ENCODE measurements at places on chromosomes 5 and 9. TPM values are rescaled to one million over a fixed set of nuclear protein-coding genes. Genes with fewer than 3 reads are reported as not detected.
A peak's percentile ranks its signal among the peaks of the same experiment; 100 is the strongest.

DNA sequence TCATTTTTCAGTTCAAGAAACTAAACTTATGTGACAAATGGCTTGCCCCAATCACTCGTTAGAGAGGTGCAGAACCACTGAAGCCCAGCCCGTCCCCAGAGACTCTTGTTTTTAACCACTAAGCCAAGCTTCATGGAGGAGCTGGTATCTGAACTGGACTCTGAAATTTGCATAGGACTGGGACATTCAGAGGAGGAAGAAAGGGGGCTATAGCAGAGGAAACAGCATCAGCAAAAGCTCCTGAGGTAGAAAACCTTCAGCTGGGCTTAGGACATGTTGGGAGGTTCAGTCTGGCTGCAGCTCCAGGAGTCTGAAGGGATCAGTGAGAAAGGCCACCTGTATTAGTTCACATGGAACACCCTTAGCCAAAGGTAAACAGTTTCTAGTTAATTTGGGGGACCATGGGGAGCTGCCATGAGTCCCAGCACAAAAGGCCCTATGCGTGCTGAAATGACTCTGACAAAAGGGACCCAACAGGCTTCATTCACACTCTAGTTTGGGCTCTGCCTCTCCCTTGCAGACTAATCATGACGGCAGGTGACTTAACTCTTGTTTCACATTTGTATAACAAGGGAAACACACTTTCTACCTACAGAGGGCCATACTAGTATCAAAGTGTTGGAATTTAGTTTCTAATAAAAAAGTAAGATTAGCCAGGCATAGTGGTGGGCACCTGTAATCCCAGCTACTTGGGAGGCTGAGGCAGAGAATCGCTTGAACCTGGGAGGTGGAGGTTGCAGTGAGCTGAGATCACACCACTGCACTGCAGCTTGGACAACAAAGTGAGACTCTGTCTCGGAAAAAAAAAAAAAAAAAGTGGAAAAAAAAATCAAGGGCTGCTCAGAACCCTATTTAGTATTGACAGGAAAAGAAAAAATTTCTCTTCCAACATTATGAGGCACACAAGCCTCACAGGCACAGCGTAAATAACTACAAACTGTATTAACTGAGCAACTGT lies 10.2 kb downstream of the FBXO10 start:
- no peak for DNase-seq

- DNase-seq = no peak
Observed at GRCh38 chr5:116448870-116449427, 125.7 kb downstream of the SEMA6A start.

DNA sequence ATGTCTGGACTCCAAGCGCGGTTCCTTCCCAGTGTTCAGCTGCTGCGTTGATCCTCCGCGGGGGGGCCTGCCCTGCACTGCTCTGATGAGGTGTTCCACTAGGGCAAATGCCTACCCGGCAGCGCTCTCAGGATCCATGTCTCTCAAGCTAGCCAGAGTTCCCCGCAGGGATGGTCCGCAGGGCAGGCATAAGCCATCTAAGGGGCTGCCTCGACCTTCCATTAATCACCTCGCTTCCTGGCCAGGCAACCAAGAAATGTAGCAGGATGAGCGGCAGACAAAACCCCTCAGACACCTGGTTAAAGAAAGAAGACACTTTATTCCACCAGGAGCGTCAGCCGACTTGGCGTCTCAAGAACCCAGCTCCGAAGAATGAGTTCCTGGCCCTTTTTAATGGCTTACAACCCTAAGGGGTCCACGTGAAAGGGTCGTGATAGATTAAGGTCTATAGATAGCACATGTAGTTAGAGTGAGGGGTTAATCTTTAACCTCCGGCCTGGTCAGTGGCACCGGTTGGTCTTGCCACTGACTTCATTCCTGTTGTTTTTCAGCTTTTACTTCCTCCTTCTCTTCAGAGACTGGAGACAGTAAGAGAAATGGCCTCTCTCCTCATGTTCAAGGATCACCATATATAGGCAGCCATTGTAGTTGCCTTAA lies 47.2 kb upstream of the COX7C start:
- DNase-seq = peak; percentile 74

- DNase-seq = no peak
Observed at GRCh38 chr9:109735801-109736200, 44.2 kb upstream of the PALM2AKAP2 start.

DNA sequence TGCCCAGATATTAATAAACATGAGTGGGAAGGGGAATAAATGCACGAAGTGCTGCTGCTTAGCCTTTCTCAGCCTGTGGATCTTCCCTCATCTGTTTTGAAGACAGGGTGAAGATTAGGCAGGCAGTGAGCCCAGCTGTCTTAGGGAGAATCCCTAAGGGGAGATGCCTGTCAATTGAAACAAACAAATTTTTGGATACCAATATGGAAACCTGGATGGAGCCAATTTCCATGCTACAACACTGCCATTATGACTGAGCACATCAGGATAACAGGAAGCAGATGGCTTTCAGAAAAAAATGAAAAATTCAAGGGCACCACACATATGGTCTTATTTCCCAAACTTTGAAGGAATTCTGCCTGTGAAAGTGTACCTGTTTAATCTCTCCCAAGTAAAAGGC lies 80.3 kb downstream of the HMHB1 start:
- no peak for DNase-seq

DNA sequence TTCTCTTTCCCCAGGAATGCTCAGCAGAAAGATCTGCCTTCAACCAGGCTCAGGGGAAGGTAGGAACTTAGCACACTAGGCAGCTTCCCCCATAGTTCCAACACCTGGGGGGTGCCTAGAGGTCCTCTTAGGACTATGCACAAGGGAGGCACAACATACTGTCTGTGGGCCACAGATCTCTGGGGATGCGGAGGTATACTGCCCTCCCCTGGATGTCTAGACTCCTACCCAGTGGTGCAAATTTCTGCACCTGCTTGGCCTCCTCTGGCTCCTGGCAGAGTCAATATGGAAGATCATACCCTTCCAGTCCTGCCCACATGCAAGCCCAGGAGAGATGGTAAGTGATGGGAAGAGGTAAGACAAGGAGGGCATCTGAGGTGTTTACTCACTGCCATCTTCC lies 247.5 kb upstream of the DAPK1 start:
- no peak for DNase-seq

DNA sequence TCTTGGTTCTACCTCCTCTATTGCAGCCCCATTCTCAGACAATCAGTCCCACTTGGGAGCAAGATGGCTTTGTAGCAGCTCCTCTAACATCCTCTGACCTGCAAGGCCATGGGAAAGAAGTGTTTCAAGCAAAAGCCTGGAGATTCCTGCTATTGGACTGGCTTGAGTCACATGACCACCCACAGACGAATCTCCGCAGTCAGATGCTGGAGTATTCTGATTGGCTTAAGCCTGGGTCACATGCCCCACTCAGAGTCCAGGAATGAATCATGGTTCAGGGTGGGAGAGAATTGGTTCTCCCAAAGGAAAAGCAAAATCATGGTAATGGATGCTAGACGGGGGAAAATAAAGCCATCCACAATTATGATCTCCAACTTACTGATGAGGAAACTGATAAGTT lies 22.6 kb upstream of the LMX1B start:
- no peak for DNase-seq

DNA sequence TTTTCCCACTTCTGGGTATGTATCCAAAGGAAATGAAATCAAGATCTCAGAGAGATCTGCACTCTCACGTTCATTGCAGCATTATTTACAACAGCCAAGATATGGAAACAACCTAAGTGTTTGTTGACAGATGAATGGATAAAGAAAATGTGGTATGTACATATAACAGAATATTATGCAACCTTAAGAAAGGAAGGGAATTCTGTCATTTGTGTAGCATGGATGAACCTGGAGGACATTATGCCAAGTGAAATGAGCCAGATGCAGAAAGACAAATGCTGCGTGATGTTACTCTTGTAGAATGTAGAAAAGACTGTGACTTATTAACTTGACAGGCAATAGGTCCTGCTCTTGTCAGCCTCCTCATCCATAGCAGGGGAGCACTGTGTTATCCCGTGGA lies 31.4 kb downstream of the PPARGC1B start:
- DNase-seq = no peak

DNA sequence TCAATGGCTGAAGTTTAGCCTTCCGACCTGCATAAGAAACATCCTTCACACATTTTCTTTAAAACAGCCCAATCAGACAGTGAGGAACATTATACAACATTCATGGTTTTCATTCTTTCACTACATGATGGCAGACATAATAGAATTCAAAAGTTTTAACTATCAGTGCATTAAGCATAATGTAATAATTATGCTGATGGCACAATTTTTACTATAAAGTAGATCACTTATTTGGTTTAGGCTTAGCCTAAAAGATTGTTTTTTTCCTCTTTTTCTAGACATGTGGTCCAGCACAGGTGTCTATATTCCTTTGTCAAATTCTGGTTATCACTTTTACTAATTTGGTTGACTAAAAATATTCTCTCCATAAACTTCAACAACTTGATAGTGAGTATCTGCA lies 46.5 kb downstream of the EFNA5 start:
- DNase-seq = no peak

DNA sequence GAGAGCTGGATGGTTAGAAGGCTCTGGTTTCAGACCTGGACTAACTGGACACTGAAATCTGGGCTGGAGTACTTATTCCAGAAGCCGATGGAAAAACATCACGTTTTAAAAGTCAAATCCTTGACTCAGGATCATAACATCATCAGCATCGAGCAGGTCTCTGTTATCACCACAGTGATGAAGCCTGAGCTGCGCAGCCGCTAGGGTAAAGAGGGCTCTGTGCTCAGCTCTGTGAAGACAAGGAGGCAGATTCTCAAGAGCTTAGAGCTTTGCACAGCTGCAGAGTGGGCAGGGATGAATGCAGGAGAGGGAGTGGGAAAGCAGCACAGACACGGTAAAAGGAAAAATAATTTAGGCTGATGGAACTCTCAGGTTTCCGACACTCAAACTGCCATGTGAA lies 208.8 kb upstream of the TAS2R1 start:
- DNase-seq = no peak

- peak; percentile 97 for DNase-seq
Observed at GRCh38 chr5:132293066-132293991, 865 bp upstream of the SLC22A4 start.

- no peak for DNase-seq
Observed at GRCh38 chr9:79196606-79197005, 375.2 kb upstream of the TLE4 start.

- DNase-seq = no peak
Observed at GRCh38 chr5:139881143-139881733, 85.6 kb downstream of the PSD2 start.

The MCC gene
- total RNA-seq = 12.3 TPM

The ABLIM3 gene
- total RNA-seq = 31.4 TPM

The CBY3 gene
- not detected for total RNA-seq

The IL9 gene
- not detected for total RNA-seq

The SPRY4 gene
- 20.7 TPM for total RNA-seq

The SLC28A3 gene
- total RNA-seq = 0.14 TPM
